ENCODE measurements at places on chromosomes 4 and X. TPM values are rescaled to one million over a fixed set of nuclear protein-coding genes. Genes with fewer than 3 reads are reported as not detected.

Gene SSX4B
- total RNA-seq, result not detected

DNA sequence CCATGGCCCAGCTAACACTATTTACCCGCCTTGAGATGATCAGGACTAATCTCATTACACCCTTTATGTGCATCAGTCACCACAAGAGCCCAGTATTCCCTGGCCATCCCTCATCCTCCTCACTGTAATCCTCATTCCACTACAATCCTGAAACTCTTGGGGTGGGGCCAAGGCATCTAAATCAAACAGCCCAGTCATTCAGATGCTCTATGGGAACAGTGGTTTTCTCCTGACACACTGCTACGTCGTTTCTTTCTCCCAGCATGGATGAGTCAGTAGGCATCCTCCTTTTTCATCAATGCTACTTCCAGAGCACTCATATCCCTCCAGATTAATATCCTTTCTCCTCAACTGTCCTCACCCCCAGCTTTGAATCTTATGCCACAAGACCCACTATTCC lies 5.6 kb downstream of the SDAD1 start:
- DNase-seq, result peak; percentile 93

Gene MGARP
- total RNA-seq, result 5.5 TPM

DNA sequence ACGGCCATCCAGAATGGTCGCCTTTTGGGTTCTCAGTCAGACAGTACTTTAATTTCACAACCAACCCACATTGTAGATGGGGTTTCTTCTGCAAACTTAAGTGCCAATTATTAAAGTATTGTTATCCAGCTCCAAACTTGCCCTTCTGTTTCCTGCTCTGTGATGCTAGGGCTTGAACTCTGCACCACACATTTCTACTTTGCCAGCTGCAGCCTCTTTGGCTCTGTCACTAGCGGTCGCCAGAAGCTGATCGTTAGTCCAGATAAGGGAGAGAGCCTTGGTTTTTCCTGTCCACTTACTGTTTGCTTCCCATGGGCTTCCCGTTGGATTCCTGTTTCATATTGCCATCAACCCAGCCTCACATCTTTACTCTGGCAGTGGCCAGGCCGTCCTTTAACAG lies 196.6 kb downstream of the ASB9 start:
- no peak for DNase-seq

Gene TMEM129
- 52.7 TPM for total RNA-seq

Gene CENPI
- total RNA-seq, result 13.9 TPM

- DNase-seq, result no peak
Observed at GRCh38 chr4:14023036-14023435, 395.5 kb upstream of the BOD1L1 start.

DNA sequence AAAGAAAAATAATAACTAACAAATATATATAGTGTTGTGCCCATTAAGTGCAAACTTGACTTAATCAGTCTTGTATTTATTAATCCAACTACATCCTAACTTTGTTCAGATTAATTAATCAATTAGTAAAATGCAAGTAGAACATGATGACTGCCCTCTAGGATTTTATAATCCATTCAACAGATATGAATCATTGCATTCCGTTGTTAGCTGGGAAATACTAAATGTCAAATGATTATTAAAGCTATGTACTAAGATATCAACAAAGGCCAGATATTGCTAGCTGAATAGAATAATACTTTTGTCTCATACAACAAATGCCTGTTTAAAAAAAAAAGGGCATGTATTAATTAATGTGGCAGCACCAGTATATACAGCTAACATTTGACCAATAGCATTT lies 1366.3 kb downstream of the STIM2 start:
- no peak for DNase-seq

- DNase-seq, result no peak
Observed at GRCh38 chr4:25972984-25973745, 59.1 kb downstream of the SMIM20 start.
